ENCODE measurements at places on chromosomes 2 and 18.

DNA sequence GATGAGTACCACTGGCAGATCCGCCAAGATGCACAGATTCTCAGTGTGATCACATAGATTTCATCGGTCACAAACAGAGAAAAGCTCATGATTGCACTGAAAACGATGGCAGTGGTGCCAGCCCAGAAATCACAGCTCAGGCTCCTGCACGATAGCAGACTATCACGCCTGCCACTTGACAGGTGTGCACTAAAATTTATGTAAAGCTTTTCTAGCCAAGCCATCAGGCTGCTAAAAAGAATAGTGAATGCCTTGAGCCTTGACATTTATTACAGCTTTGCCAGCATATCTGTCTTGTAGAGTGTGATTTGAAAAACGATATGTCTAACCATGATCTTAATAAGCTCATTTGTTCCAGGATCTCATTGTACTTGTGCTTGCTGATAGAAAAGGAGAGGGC is 409.5 kb upstream of the CWC22 start:
- DNase-seq = peak; percentile 46

GRCh38 chr2:216362730-216363129 is 9.6 kb downstream of the MARCHF4 start:
- DNase-seq = no peak

GRCh38 chr2:233844064-233844807 is 10.1 kb downstream of the HJURP start:
- no peak for DNase-seq

DNA sequence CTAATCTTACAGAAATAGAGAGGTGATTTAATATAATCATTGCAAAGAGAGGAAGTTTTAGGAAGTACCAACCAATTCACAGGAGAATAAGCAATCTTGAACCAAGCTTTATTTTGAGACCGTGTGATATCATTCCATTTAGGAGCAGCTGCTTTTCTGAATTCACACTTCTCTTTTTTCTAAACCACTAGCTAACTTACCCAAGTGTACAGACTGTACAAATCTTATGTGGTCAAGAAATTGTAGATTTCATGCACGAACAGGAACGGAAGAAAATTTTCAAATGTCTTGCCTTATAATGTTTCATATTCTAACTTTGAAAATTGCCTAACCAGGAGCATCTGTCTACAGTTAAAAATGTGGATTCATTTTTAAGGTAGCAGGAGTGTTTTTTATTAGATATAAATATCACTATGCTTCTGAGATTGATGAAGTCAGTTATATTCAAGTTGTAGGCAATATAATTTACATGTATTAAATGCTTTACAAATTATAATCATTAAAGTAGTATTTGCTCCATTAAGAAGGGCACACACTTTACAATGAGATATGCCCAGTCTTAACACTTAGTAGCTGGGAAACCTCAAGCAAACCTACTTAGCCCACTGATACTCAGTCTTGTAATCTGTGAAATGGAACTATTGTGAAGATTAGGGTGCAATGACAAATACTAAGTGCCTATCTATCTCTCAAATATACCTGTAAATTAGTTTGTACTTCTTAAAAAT is 302.2 kb upstream of the STON1 start:
- no peak for DNase-seq

GRCh38 chr2:158004126-158004764 is 97.4 kb upstream of the UPP2 start:
- DNase-seq = no peak

Data from cerebellum (tissue), 4 donors.